ENCODE measurements at places on chromosomes 12 and 14.

DNA sequence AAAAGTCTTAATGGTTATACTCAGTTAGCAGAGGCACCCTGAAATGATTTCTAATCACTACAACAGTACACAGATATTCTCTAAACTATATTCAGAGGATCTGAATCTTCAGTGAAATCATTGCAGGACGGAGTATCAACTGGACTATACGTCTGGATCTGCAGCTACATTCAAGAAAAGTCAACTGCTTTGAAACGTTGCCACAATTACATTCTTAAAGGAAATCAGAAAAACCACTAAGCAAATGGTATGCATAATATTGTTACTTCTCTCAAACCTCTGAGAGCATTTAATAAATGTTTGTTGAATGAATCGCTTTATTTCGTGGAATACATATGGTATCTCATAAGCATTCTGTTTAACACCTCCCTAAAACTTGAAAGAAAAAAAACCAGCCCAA lies 67.4 kb downstream of the MED13L start:
- DNase-seq, result no peak

DNA sequence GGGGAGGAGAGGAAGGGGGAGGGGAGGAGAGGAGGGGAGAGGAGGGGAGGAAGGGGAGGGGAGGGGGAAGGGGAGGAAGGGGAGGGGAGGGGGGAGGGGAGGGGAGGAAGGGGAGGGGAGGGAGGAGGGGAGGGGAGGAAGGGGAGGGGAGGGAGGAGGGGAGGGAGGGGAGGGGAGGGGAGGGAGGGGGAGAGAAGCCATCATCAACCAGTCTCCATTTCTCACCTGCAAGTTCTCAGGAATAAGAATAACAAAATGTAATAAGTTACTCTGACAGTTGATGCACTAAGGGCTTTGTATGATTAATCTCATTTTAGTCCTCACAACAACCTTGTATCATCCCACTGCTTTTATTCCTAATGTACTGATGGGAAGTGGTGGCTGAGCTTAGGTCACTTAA lies 59.1 kb upstream of the TMEM263 start:
- DNase-seq, result no peak

GRCh38 chr12:64538121-64538520 lies 72.2 kb upstream of the RASSF3 start:
- no peak for DNase-seq

GRCh38 chr12:48875944-48876515 lies 10.4 kb upstream of the RND1 start:
- DNase-seq, result no peak

- no peak for DNase-seq
Measured at GRCh38 chr14:101328412-101329028, 232.8 kb upstream of the DIO3 start.
